ENCODE measurements at places on chromosomes 16 and 17. TPM values are rescaled to one million over a fixed set of nuclear protein-coding genes. Genes with fewer than 3 reads are reported as not detected.

The FBXW10 gene
- not detected for total RNA-seq

The SLC4A1 gene
- total RNA-seq, result not detected

The STAC2 gene
- 2.1 TPM for total RNA-seq

The HBZ gene
- not detected for total RNA-seq

The RGS9 gene
- 1.1 TPM for total RNA-seq

The CCDC144A gene
- total RNA-seq, result 8.8 TPM

Measured in smooth muscle cell of the pulmonary artery (primary cell).